Activated T-helper 17 cell treated with anti-CD3 and anti-CD28 coated beads, Interleukin-2, amount 50 U/mL, for 72 hours (primary cell): ENCODE measurements at places on chromosomes 3 and 15.

GRCh38 chr3:177781686-177782161 lies 584.4 kb upstream of the TBL1XR1 start:
- ATAC-seq = no peak
- no peak overlapping the region for H3K27ac ChIP-seq
- H3K36me3 ChIP-seq = no peaks in the 10 kb centered on the region
- no peak overlapping the region for H3K4me3 ChIP-seq

GRCh38 chr3:131535131-131535530 lies 32.4 kb upstream of the MRPL3 start:
- H3K27ac ChIP-seq = no peak overlapping the region
- no peaks in the 10 kb centered on the region for H3K4me1 ChIP-seq
- H3K27me3 ChIP-seq = peaks cover 26% of the 10 kb centered on the region
- no peak overlapping the region for H3K4me3 ChIP-seq
- no peak for ATAC-seq

DNA sequence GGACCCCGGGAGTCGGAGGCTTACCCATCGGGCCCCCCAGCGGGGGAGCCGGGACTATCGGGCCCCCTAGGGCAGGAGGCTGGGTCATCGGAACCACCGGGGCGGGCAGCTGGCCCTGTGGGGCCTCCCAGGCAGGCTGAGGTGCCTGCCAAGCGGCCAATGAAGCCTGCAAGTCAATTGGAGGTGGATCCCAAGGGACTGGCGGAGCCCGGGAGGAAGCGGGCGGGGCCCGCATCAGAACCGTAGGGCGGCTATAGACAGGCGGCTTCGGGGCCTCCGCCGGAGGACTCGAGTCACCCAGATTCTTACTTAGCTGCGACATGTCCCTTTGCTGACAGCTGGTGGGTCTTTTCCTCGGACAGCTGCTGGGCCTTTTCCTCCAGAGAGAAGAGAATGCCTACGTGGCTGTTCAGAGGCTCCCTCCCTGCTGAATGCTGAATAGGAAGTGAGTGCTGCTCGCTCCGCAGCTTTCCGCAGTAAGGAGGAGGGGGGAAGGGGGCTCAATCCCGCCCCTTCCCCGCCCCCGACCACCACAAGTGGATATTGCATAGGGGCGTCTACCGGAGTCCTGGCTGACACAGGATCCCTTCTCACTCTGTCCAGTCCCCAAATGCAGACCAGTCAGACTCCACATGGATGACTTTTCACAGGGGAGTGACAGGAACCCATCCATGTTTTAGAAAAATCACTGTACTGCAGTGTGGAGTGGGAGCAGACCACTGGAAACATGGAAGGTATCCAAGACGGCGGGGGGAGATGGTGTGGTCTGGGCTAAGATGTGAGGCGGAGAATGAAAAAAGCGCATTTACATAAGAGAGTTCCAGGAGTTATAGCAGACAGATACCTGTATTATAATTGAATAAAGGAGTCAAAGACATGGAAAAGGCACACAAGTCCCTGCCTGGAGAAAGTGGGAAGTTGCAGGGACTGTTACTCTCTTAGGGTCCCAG lies at the start of gene MAGEL2:
MAGEL2 (minus strand) TSS at position 447 of the 950 bp plus-strand sequence; CDS start at position 322, 125 bp downstream.
- H3K4me1 ChIP-seq = no peaks in the 10 kb centered on the region
- ATAC-seq = no peak
- no peak within 1 kb of the TSS for H3K27ac ChIP-seq
- peaks cover 6% of the 10 kb centered on the region for H3K27me3 ChIP-seq
- no peak within 1 kb of the TSS for H3K4me3 ChIP-seq

- no peak overlapping the region for H3K4me3 ChIP-seq
- no peaks in the 10 kb centered on the region for H3K36me3 ChIP-seq
- no peak overlapping the region for H3K27ac ChIP-seq
- H3K27me3 ChIP-seq = no peaks in the 10 kb centered on the region
Measured at GRCh38 chr3:95438274-95438673, 1375.4 kb downstream of the NSUN3 start.

- H3K27ac ChIP-seq = no peak within 1 kb of the TSS
- H3K27me3 ChIP-seq = no peaks in the 10 kb centered on the region
- no peak within 1 kb of the TSS for H3K4me3 ChIP-seq
Measured at GRCh38 chr3:1092771-1093170, at the start of gene CNTN6. Gene CNTN6 (plus strand): TSS chr3:1093024. CDS start chr3:1148009, 54,985 bp downstream.

- no peaks in the 10 kb centered on the region for H3K27me3 ChIP-seq
- H3K36me3 ChIP-seq = peaks cover 16% of the 10 kb centered on the region
- peaks cover 23% of the 10 kb centered on the region for H3K4me1 ChIP-seq
- H3K4me3 ChIP-seq = peak overlapping the region; percentile 99
- ATAC-seq = peak; percentile 47
- H3K27ac ChIP-seq = peak overlapping the region; percentile 84
Measured at GRCh38 chr3:171455603-171456550, 4.3 kb downstream of the TNIK start.

- H3K27me3 ChIP-seq = no peaks in the 10 kb centered on the region
- H3K4me1 ChIP-seq = no peaks in the 10 kb centered on the region
- H3K36me3 ChIP-seq = peaks cover 76% of the 10 kb centered on the region
- peak; percentile 76 for ATAC-seq
Measured at GRCh38 chr15:63752075-63752684, 81.6 kb downstream of the HERC1 start.

GRCh38 chr3:64743156-64743886 lies 55.5 kb upstream of the ADAMTS9 start:
- no peak overlapping the region for H3K4me3 ChIP-seq
- H3K27me3 ChIP-seq = no peaks in the 10 kb centered on the region
- no peak for ATAC-seq
- H3K36me3 ChIP-seq = no peaks in the 10 kb centered on the region

- H3K27ac ChIP-seq = no peak overlapping the region
- peaks cover 10% of the 10 kb centered on the region for H3K36me3 ChIP-seq
- peaks cover 9% of the 10 kb centered on the region for H3K4me1 ChIP-seq
- ATAC-seq = no peak
Measured at GRCh38 chr15:76299786-76300185, 11.5 kb downstream of the ETFA start.
